ENCODE measurements at places on chromosomes 1 and 21. TPM values are rescaled to one million over a fixed set of nuclear protein-coding genes. Genes with fewer than 3 reads are reported as not detected.
A peak's percentile ranks its signal among the peaks of the same experiment; 100 is the strongest.

GRCh38 chr1:66426239-66426853, 107.6 kb upstream of the SGIP1 start:
- H3K27ac ChIP-seq: no peak overlapping the region
- H3K27me3 ChIP-seq: peaks cover 7% of the 10 kb centered on the region
- no peak overlapping the region for H3K4me3 ChIP-seq

GRCh38 chr1:150281221-150281757, 1.1 kb upstream of the CIART start:
- peak overlapping the region; percentile 73 for H3K4me3 ChIP-seq
- peak overlapping the region; percentile 89 for H3K27ac ChIP-seq
- peaks cover 8% of the 10 kb centered on the region for H3K4me1 ChIP-seq
- H3K27me3 ChIP-seq: peaks cover 41% of the 10 kb centered on the region
- no peaks in the 10 kb centered on the region for H3K36me3 ChIP-seq

- peaks cover 14% of the 10 kb centered on the region for H3K36me3 ChIP-seq
- H3K4me3 ChIP-seq: no peak overlapping the region
- H3K27me3 ChIP-seq: no peaks in the 10 kb centered on the region
- no peak for DNase-seq
- no peak overlapping the region for H3K27ac ChIP-seq
Observed at GRCh38 chr1:12031039-12031980, 12.0 kb downstream of the MIIP start.

- DNase-seq: no peak
- H3K4me3 ChIP-seq: no peak overlapping the region
- H3K4me1 ChIP-seq: no peaks in the 10 kb centered on the region
- peaks cover 2% of the 10 kb centered on the region for H3K36me3 ChIP-seq
Observed at GRCh38 chr1:97806996-97807520, 113.8 kb downstream of the DPYD start.

DNA sequence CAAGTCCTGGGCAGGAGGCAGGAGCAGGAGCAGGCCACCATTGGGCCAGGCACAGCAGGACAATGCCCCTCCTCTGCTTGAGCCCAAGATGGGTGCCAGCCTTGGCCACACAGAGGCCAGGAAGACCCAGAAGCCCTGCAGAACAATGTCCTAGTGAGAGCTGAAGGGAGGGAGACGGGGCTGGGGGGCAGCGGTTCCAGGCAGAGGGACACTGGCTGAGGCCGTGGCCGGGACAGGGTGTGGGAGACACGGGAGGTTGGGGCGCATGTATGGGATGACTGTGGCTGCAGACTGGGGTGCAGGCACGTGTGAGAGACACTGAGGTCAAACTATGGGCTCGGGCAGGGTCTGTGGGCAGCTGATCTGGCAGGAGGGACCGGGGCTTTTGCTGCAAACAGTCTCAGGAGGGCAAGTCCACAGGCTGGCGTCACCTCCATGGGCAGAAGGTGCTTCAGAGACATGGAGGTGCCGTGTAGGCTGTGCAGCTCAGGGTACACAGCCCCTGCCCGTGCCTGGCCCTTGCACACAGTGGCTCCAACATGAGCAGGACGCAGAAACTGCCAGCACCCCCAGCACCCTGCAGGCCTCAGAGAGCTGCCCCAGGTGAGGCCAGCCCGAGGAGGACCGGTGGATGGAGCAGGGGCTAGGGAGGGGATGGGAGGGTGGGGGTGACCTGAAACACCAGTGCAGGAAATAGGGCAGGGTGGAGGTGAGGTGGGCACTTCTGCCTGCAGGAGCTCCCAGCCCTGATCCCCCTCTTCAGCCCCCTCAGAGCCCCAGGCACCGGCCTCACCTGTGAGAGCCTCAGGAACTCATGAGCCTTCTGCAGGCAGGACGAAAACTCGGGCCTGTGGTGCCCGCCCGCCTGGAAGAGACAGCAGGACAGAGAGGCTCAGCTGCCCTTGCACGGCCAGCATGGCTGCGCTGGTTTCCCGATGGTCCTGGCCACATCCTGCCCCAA, 19.5 kb downstream of the LSS start:
- peaks cover 5% of the 10 kb centered on the region for H3K36me3 ChIP-seq
- no peak overlapping the region for H3K4me3 ChIP-seq
- no peaks in the 10 kb centered on the region for H3K27me3 ChIP-seq
- H3K4me1 ChIP-seq: no peaks in the 10 kb centered on the region
- no peak overlapping the region for H3K27ac ChIP-seq

- peaks cover 14% of the 10 kb centered on the region for H3K27me3 ChIP-seq
- no peak overlapping the region for H3K27ac ChIP-seq
- H3K4me1 ChIP-seq: no peaks in the 10 kb centered on the region
- no peaks in the 10 kb centered on the region for H3K36me3 ChIP-seq
- DNase-seq: no peak
Observed at GRCh38 chr1:37177230-37177864, 143.0 kb upstream of the GRIK3 start.

- H3K4me3 ChIP-seq: no peak overlapping the region
- peak overlapping the region; percentile 44 for H3K27ac ChIP-seq
- no peaks in the 10 kb centered on the region for H3K36me3 ChIP-seq
Observed at GRCh38 chr1:185487936-185488335, 170.9 kb upstream of the IVNS1ABP start.

- peaks cover 4% of the 10 kb centered on the region for H3K4me1 ChIP-seq
- H3K36me3 ChIP-seq: no peaks in the 10 kb centered on the region
- H3K27me3 ChIP-seq: peaks cover 3% of the 10 kb centered on the region
Observed at GRCh38 chr21:37827913-37828312, 88.3 kb downstream of the KCNJ6 start.

- no peak for DNase-seq
- no peak overlapping the region for H3K4me3 ChIP-seq
- H3K4me1 ChIP-seq: peaks cover 12% of the 10 kb centered on the region
- H3K27ac ChIP-seq: no peak overlapping the region
Observed at GRCh38 chr1:179205284-179205683, 24.2 kb downstream of the ABL2 start.

GRCh38 chr1:19582318-19582717, 61.8 kb upstream of the NBL1 start:
- H3K36me3 ChIP-seq: no peaks in the 10 kb centered on the region
- no peak overlapping the region for H3K4me3 ChIP-seq
- DNase-seq: peak; percentile 35
- H3K27me3 ChIP-seq: peaks cover 5% of the 10 kb centered on the region

GRCh38 chr1:109984190-109984455, 442 bp upstream of the AHCYL1 start:
- peak overlapping the region; percentile 14 for H3K4me3 ChIP-seq
- no peak overlapping the region for H3K27ac ChIP-seq
- H3K4me1 ChIP-seq: peaks cover 39% of the 10 kb centered on the region
- H3K36me3 ChIP-seq: peaks cover 7% of the 10 kb centered on the region
- peaks cover 4% of the 10 kb centered on the region for H3K27me3 ChIP-seq

DNA sequence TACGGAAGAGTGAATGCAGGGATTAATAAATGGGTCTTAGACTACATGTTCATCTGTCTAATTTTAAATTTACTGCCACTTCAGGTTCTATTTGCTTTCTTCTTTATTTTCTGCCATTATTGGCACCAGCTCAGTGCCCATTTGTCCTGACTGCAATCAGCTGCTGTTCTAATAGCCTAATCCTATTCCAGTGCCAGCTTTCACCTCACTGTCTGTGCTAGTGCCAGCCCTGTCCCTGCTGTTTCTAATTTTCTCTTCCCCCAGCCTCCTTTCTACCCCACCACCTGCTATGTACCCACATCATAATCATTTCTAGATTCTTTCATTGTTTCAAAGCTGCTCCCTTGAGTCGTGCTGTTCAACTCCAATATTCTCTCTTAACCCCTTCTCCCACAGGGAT, 86.4 kb downstream of the KCNK1 start:
- DNase-seq: no peak
- H3K27me3 ChIP-seq: no peaks in the 10 kb centered on the region
- no peaks in the 10 kb centered on the region for H3K36me3 ChIP-seq

DNA sequence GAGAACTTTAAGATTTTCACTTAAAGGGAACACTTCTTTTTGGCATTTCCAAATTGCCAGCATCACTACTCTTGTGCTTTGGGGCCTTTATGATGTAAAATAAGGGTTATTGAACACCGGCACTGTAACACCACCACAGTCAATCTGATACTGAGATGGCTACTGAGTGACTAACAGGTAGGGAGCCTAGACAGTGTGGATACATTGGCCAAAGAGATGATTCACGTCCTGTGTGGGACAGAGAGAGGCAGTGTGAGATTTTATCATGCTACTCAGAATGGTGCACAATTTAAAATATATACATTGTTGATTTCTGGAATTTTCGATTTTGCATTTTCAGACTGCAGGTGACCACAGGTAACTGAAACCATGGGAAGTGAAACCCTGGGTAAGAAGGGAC, 261.6 kb downstream of the SPATA17 start:
- DNase-seq: no peak
- no peak overlapping the region for H3K4me3 ChIP-seq

DNA sequence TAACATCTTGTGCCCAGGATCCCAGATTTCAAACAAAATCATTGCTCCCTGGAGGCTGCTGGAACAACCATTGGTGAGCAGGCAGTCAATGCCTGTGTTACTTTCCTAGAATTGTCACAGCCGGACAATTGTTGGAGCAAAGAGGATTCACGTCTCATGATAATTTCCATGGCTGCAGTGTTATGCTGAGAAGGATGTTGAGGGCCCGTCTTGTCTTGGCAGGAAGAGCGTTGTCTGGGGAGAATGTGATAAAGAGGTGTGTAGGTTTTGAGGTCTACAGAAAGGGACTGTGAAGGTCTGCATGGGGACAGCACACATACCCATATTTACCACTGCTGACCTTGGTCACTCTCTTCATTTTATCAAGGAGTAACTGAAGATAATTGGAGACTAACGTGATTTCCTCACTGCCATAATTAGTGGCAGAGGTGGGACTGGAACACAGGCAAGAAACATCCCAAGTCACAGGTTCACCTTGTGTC, 6.3 kb downstream of the MECR start:
- no peak overlapping the region for H3K27ac ChIP-seq
- DNase-seq: no peak

DNA sequence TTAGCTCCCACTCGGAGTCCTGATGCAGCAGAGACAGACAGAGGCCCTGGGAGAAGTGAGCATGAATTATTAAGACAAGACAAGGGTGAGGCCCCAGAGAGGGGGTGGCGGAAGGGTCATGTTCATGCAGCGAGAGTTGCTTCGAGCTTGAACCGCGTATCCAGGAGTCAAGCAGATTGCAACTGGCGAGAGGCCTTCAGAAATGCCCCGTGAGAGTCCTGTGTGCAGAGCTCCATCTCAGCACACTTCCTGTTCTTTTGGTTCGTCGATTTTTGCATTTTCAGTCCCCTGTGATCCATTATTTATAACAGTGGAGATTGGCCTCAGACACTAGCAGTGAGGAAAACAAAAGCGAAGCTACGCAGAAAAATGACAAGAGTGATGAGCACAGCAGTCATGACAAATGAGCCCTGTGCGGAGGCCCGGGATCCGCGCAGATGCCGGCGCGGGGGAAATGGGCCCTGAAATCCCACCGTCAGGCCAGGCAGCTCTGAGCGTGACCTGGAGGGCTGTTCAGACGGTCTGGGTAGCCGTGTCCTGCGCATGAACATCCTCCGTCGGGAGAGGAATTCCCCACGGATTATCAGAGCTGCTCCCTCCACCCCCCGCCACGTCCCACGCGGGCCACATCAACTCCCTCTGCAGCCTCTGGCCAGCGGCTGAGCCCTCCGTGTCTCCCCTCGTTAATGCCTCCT, 15.0 kb downstream of the PDE9A start:
- no peaks in the 10 kb centered on the region for H3K27me3 ChIP-seq
- peaks cover 12% of the 10 kb centered on the region for H3K4me1 ChIP-seq
- peaks cover 7% of the 10 kb centered on the region for H3K36me3 ChIP-seq
- H3K4me3 ChIP-seq: no peak overlapping the region
- H3K27ac ChIP-seq: no peak overlapping the region

- no peaks in the 10 kb centered on the region for H3K4me1 ChIP-seq
- no peak overlapping the region for H3K27ac ChIP-seq
- H3K4me3 ChIP-seq: no peak overlapping the region
- no peaks in the 10 kb centered on the region for H3K36me3 ChIP-seq
- H3K27me3 ChIP-seq: no peaks in the 10 kb centered on the region
- no peak for DNase-seq
Observed at GRCh38 chr21:35284199-35284598, 235.1 kb upstream of the RUNX1 start.

- peaks cover 17% of the 10 kb centered on the region for H3K27me3 ChIP-seq
- DNase-seq: no peak
- peaks cover 3% of the 10 kb centered on the region for H3K4me1 ChIP-seq
- H3K36me3 ChIP-seq: no peaks in the 10 kb centered on the region
- no peak overlapping the region for H3K4me3 ChIP-seq
- H3K27ac ChIP-seq: no peak overlapping the region
Observed at GRCh38 chr1:53288002-53288789, 39.7 kb downstream of the LRP8 start.

- H3K4me3 ChIP-seq: no peak overlapping the region
- peaks cover 41% of the 10 kb centered on the region for H3K4me1 ChIP-seq
- peak; percentile 84 for DNase-seq
- H3K36me3 ChIP-seq: no peaks in the 10 kb centered on the region
Observed at GRCh38 chr21:41678924-41679318, 87.9 kb downstream of the RIPK4 start.

DNA sequence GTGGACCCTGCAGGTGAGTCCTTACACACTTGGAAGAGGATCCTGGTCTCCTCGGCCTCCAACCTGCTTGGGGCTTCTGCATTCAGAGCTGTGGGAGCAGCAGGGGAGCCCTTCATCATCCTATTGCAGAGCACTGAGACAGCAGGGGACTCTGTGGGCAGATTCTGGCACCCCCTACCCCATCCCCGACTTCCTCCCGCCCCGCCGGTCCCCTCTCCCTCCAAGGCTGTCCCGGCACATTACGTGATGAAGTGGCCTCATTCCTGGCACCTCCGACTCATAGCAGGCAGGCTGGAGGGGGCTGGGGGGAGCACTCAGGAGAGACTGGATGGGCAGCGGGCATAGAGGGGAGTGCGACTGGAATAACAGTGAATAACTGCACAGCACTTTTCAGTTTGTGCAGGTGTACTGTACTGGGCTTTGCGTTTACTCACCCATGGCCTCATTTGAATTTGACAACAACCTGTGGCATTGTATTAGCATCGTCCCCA, 394.1 kb downstream of the MATN1 start:
- H3K4me3 ChIP-seq: no peak overlapping the region
- peaks cover 13% of the 10 kb centered on the region for H3K27me3 ChIP-seq
- H3K4me1 ChIP-seq: no peaks in the 10 kb centered on the region
- peak; percentile 4 for DNase-seq
- no peak overlapping the region for H3K27ac ChIP-seq

- H3K4me3 ChIP-seq: no peak overlapping the region
- H3K36me3 ChIP-seq: peaks cover 11% of the 10 kb centered on the region
- no peak overlapping the region for H3K27ac ChIP-seq
- no peaks in the 10 kb centered on the region for H3K27me3 ChIP-seq
Observed at GRCh38 chr1:169468982-169469381, 16.8 kb downstream of the SLC19A2 start.

The AZIN2 gene
- 5.2 TPM for total RNA-seq

The RIPK4 gene
- total RNA-seq: 30.1 TPM

The ADAMTS4 gene
- total RNA-seq: 0.24 TPM

The GJA8 gene
- not detected for total RNA-seq

The KLF17 gene
- total RNA-seq: not detected

The PGLYRP4 gene
- not detected for total RNA-seq

The AMY1C gene
- total RNA-seq: not detected

The ZBTB8OS gene
- 49.4 TPM for total RNA-seq

The NLRP3 gene
- not detected for total RNA-seq

The CTTNBP2NL gene
- total RNA-seq: 46.0 TPM
